ENCODE measurements at places on chromosomes 12 and 14. TPM values are rescaled to one million over a fixed set of nuclear protein-coding genes. Genes with fewer than 3 reads are reported as not detected.

NANOG gene
- polyA plus RNA-seq, result not detected

SLC17A8 gene
- polyA plus RNA-seq, result 0.22 TPM

OAS1 gene
- polyA plus RNA-seq, result 16.9 TPM

SLCO1B1 gene
- polyA plus RNA-seq, result not detected

CCDC60 gene
- polyA plus RNA-seq, result 0.15 TPM

TMBIM4 gene
- 167 TPM for polyA plus RNA-seq

KRT86 gene
- polyA plus RNA-seq, result 0.13 TPM

CLEC1B gene
- 1.3 TPM for polyA plus RNA-seq

HELB gene
- 3.2 TPM for polyA plus RNA-seq

IQSEC3 gene
- 7.3 TPM for polyA plus RNA-seq

SDSL gene
- 15.7 TPM for polyA plus RNA-seq

COA8 gene
- polyA plus RNA-seq, result 41.5 TPM
